CD8-positive, alpha-beta T cell (primary cell): ENCODE measurements at places on chromosomes 7 and 10.

GRCh38 chr10:4215485-4215884 lies 430.5 kb upstream of the KLF6 start:
- DNase-seq, result no peak

DNA sequence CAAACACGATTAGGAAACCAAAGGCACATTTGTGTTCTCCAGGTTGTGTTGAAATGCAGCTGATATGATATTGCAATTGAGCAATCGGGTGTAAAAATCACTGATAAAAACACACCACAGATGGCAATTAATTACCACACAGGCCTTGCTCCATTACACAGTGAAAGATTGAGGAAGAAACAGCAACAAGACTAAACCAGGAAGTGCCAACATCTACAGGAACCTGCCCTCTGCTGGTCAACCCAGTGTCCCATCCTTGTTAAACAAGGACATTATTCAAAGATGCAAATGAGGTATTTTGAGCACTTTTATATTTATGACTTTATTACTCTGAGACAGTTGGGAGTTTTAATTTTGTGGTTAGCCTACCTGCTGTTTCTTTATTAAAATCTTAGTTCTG lies 765.6 kb upstream of the GHITM start:
- DNase-seq, result no peak

GRCh38 chr10:35640474-35640873 lies 1.6 kb downstream of the FZD8 start:
- no peak for DNase-seq

- no peak for DNase-seq
These were observed 11.9 kb upstream of the LRRC27 start for GRCh38 chr10:132319853-132320653.

- no peak for DNase-seq
These were observed 5.8 kb downstream of the PLA2G12B start for GRCh38 chr10:72948762-72949161.

DNA sequence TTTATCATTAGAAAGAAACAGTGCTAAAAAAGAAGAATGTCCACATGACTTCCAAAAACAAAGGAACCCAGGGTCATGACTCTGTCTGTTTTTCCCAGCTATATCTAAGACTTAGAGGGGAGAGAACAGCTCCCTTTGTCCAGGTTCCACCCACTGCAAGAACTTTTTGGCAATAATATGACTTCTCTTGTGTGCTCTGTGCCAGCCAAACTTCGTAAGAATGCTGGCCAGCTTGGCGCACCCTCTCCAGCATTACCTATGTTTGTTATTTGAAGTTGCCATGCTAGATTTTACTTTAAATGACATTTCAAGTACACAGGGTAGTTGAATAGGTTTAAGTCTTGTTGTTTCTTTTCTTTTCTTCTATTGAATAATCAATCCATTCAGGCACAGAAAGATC lies 371.4 kb downstream of the KCNMA1 start:
- DNase-seq, result no peak

DNA sequence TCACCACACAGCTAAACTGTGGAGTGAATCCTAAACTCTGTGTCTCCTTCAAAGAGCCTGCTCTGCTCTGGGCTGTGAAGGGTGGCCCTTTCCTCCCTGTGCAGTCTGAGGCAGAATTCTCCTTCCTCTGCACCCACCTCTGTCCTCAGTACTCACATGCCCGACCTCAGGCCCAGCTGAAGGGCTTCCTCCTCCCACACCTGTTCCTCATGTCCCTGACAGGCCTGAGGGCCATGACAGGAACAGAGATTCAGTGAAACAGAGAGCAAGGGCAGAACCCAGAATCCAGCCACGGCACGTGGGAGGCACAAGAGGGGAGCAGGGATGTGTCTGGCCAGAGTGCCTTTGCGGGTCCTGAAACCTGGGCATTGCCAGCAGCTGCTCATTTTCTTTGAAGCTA lies 13.9 kb downstream of the CREB3L2 start:
- DNase-seq, result no peak

- no peak for DNase-seq
These were observed 33.2 kb upstream of the DNAAF5 start for GRCh38 chr7:693280-693679.

- no peak for DNase-seq
These were observed 46.2 kb downstream of the CACUL1 start for GRCh38 chr10:118708571-118708970.

GRCh38 chr7:134662166-134662870 lies 15.7 kb downstream of the BPGM start:
- DNase-seq, result no peak

GRCh38 chr10:25226775-25227682 lies 52.2 kb downstream of the GPR158 start:
- DNase-seq, result no peak

- no peak for DNase-seq
These were observed 55.3 kb downstream of the PPP1R9A start for GRCh38 chr7:94962661-94963060.
